ENCODE measurements at places on chromosomes 11 and 22.
A peak's percentile ranks its signal among the peaks of the same experiment; 100 is the strongest.

GRCh38 chr22:31106001-31106571 is 1.3 kb downstream of the SELENOM start:
- no peak for DNase-seq

DNA sequence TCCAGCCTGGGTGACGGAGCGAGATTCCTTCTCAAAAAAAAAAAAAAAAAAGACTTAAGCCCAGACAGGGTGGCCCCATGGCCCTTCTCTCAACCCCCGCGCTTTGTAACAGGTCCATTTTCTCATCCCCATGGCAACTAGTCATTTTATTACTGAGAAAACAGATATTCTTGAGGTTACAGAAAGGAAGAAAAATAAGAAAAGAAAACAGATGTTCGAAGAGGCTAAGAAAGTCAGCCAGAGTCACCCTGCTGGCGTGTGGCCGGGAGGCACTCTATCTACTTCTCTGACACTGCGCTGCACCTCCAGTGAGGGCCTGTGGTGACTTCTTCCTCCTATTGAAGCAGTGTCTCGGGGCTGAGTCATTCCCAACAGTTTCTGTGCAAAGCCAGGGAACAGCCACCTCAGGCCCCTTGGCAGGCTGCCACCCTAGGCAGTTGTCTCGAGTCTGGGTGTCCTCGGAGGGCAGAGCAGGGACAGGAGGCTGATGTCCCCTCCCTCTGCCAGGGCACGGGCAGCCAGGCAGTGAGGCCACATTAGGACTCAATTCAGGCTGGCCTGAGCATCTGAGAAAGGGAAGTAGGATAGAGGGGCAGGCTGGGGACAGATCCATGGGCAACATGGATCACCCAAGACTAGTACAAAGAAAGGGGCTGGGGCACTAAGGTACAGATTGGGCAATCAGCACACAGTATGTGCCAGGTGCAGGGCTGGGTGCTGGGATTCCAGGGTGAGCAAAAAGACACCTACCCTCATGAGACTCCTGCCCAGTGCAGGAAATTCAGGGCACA is 16.4 kb upstream of the SYVN1 start:
- DNase-seq = no peak

- no peak for DNase-seq
Observed at GRCh38 chr11:117084992-117085391, 13.2 kb downstream of the SIK3 start.

DNA sequence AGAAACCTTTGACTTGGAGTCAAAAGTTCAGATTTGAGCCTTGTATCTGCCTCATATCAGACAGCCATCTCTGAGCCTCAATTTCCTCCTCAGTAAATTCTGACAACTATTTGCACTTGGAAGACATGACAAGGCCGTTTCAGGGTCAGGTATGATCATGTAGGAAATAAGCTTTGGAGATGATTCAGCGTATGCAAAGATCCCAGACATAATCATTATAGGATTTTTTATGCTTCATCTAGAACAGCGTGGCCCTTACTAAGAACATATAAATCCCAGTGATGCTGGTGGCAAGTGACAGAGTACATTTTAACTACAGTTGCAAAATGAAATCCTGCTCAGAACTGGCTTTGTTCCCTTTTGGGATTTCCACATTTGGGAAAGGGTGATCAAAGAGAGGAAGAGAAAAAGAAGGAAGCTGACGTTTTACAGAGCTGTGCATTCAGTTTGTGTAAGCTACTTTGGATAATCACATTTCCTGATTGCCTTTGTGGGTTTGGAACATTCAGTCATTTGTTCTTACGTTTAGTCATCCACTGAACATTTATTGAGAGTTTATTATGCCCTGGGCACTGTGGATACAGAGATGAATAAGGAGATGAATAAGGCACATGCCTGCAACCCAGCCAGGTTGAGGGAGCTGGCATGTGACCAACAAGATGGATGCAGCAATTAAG is 81.9 kb upstream of the HEPHL1 start:
- no peak for DNase-seq

- DNase-seq = no peak
Observed at GRCh38 chr22:31838917-31839316, 85.1 kb downstream of the DEPDC5 start.

GRCh38 chr11:2674658-2675131 is 25.1 kb downstream of the KCNQ1OT1 start:
- no peak for DNase-seq

- DNase-seq = no peak
Observed at GRCh38 chr11:32884770-32885384, 7.7 kb upstream of the QSER1 start.

DNA sequence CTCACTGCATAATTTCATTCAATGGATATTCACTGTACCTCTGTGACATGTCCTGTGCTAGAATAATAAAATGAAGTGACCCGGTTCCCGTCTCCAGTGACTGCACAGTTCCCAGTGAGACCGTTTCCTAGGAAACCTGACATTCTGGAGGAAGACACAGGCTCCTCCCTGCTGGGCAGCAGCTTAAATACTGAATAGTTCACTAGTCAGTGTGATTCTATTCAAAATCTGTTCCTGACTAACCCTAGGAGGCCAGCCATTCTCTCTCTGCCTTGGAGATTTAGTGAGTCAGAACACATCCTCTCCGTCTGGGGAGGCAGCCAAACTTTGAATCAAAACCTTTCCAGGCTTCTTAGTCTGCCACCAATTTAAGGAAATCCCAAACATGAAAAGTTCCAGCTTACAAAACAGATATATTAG is 11.3 kb downstream of the TRIM66 start:
- DNase-seq = no peak

DNA sequence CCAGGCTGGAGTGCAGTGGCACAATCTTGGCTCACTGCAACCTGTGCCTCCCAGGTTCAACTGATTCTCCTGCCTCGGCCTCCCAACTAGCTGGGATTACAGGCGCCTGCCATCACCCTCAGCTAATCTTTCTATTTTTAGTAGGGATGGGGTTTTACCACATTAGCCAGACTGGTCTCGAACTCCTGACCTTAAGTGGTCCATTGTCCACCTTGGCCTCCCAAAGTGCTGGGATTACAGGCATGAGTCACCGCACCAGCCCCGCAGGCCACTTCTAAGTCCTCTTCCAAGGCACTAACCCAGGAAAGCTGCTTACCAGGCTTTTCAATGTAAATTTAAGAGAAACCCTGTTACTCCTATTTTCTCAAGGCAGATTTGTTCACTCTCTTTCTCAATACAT is 50.4 kb downstream of the DENND5A start:
- no peak for DNase-seq

DNA sequence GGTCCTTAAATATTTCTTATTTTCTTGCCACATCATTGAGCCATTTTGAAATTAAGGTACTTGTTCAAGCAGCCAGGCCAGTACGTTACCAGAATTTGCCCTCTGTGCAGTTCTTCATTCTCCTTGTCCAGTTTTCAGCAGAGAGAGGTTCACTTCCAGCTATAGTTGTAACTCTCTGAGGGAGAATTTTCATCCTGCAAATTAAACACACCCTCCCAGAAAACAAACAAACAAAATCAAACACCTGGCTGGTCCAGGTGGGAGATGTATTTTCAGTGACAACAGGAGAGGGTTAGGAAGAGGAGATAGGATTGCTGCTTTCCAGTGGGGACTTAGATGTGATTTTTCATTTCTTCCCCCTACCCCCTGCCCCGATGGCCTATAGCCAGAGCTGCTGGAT is 45.0 kb downstream of the LHFPL7 start:
- DNase-seq = no peak

GRCh38 chr22:41998361-41999261 is at the start of gene WBP2NL:
Gene WBP2NL, plus strand, starts transcription at chr22:41998788. Its CDS starts 31 bp downstream, at chr22:41998819.
- peak; percentile 87 for DNase-seq

DNA sequence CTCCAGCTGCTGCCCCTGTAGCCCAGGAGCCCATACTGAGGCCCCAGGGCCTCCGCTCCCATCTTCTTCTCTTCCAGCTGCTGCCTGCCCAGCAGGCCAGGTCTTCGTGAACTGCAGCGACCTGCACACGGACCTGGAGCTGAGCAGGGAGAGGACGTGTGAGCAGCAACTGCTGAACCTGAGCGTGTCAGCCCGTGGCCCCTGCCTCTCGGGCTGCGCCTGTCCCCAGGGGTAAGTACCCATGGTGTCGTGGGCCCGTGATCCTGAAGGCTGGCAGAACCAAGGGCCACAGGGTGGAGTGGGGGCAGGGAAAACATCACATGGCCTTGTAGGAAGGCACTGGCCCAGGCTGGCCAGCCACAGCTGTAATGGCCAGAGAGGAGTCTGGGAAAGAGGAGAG is 31.2 kb downstream of the OTOG start:
- no peak for DNase-seq

DNA sequence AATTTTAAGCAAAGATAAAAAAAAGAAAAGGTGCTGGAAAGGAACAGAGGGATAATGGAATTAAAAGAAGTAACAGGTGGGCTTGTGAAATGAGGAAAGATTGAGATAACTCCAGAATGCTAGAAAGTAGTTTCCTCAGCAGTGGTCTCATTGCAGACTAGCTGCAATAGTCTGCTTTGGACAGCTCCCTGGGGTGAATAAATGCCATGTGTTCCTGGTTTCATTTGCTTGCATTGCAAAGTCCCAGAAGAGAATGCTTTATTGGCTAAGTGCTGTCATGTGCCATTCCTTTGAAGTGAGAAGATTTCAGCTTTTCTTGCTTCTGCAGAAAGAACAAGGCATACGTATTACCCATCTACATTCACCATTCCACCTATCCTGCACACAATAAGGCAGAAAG is 478.8 kb upstream of the RAG2 start:
- DNase-seq = no peak

GRCh38 chr11:11615086-11615485 is 6.7 kb downstream of the GALNT18 start:
- DNase-seq = no peak

DNA sequence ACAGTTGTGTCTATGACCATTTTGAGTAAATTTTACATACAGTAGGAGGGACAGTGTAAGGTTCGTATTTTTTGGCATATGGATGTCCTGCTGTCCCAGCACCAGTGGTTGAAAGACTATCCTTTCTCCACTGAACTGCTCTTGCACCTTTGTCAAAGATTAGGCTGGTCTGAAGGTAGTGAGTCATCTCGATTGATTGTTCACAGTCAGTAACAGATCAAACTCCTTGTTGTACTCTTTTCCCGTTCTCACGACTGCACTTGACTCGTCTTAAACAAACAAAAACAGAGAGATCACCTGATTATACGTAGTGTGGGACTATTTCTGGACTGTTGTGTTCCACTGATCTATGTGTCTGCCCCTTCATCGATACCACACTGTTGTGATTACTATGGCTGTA is 77.1 kb downstream of the DGCR2 start:
- no peak for DNase-seq

GRCh38 chr22:29524442-29525191 is 28.9 kb downstream of the THOC5 start:
- peak; percentile 22 for DNase-seq

GRCh38 chr11:122082205-122082604 is 33.8 kb downstream of the BLID start:
- DNase-seq = no peak

DNA sequence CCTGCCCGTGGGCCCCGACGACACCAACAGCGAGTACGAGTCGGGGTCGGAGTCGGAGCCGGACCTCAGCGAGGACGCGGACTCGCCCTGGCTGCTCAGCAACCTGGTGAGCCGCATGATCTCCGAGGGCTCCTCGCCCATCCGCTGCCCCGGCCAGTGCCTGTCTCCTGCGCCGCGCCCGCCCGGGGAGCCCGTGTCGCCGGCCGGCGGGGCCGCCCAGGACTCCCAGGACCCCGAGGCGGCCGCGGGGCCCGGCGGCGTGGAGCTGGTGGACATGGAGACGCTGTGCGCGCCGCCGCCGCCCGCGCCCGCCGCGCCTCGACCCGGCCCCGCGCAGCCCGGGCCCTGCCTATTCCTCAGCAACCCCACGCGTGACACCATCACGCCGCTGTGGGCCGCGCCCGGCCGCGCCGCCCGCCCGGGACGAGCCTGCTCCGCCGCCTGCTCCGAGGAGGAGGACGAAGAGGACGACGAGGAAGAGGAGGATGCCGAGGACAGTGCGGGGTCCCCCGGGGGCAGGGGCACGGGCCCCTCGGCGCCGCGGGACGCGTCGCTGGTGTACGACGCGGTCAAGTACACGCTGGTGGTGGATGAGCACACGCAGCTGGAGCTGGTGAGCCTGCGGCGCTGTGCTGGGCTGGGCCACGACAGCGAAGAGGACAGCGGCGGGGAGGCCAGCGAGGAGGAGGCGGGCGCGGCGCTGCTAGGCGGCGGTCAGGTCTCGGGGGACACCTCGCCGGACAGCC is 3.8 kb downstream of the MAPK8IP2 start:
- DNase-seq = no peak

GRCh38 chr11:35274909-35275785 is 136.2 kb downstream of the CD44 start:
- DNase-seq = no peak

DNA sequence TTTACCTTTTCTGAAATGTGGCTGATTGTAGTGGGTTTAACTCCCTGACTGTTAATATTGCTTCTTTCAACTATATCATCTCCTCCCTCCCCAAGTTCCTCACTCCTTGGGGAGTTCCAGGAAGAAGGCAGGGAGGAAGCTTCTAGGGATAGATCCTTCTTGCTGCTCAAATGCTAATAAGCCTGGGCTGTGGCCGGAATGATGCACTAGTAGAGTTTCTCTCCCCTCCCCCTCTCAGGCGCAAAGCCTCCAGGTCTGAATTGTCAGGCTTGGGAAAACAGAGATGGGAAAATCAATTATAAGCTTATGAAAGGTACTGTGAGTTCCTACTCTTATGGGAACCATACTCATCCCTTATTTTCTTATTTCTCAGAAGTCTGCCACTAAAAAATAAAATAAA is 30.8 kb downstream of the FEZ1 start:
- DNase-seq = no peak

DNA sequence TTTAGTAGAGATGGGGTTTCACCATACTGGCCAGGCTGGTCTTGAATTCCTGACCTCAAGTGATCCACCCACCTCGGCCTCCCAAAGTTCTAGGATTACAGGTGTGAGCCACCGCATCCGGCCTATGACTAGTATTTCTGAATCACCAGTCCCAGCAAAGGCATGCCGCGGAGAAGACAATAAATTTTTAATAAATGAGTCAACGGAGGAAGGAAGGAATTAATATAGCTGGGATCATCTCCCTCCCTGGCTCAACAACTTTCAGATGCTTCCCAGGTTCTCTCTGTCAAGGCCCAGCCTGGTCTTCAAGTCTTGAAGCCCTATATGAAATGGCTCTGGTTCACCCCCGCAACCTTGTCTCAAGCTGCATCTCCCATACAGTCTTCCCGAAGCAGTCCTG is 45.7 kb downstream of the CYTH4 start:
- no peak for DNase-seq

- DNase-seq = no peak
Observed at GRCh38 chr11:94125407-94126115, 3.1 kb upstream of the PANX1 start.

DNA sequence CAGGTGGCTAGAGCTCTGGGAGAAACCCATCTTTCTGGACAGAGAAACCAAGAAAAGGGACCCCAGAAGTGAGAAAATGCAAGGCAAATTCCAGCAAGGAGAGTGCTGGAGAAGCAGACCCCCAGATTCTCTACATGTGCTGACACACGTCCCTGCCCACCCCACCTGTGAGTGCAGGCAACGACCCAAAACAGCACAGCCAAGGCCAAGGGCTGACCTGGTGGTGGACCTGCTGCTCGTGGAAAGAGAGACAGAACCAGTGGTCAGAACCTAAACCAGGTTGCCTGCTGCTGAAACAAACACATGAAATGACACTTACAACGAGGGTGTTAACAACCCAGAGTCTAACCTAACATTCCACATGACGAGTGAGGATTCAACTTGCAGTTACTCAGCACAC is 24.6 kb downstream of the TRMU start:
- no peak for DNase-seq

- no peak for DNase-seq
Observed at GRCh38 chr11:13110929-13111812, 102.1 kb downstream of the RASSF10 start.
